ENCODE measurements at places on chromosomes 4 and X. TPM values are rescaled to one million over a fixed set of nuclear protein-coding genes. Genes with fewer than 3 reads are reported as not detected.

PNMA3 gene
- 0.17 TPM for total RNA-seq

CCKAR gene
- total RNA-seq = 1.7 TPM

RASL11B gene
- 1.2 TPM for total RNA-seq

SPANXB1 gene
- not detected for total RNA-seq

GIMD1 gene
- not detected for total RNA-seq

NLRP2B gene
- total RNA-seq = not detected
